Fibroblast of skin of right biceps (primary cell): ENCODE measurements at places on chromosomes 1 and 21.

DNA sequence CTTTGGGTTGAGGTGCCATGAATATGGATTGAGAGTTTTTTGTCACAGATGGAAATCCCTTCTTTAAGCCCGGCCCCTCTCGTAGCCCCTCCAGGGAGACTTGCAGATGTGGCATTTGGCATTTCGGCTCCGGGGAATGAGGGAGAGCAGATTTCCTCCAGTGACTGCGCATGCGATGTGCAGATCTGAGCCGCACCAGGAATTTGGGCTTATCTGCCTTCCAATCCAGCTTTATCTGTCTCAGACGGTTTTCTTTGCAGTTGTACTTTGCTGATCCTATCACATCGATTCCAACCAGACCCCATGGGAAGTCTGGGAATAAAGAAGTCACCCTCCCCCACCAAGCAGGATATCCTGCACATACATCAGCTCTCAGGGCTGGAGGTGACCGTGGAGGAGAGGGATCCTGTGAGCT, 11.7 kb downstream of the KIF26B start:
- peak; percentile 64 for DNase-seq

DNA sequence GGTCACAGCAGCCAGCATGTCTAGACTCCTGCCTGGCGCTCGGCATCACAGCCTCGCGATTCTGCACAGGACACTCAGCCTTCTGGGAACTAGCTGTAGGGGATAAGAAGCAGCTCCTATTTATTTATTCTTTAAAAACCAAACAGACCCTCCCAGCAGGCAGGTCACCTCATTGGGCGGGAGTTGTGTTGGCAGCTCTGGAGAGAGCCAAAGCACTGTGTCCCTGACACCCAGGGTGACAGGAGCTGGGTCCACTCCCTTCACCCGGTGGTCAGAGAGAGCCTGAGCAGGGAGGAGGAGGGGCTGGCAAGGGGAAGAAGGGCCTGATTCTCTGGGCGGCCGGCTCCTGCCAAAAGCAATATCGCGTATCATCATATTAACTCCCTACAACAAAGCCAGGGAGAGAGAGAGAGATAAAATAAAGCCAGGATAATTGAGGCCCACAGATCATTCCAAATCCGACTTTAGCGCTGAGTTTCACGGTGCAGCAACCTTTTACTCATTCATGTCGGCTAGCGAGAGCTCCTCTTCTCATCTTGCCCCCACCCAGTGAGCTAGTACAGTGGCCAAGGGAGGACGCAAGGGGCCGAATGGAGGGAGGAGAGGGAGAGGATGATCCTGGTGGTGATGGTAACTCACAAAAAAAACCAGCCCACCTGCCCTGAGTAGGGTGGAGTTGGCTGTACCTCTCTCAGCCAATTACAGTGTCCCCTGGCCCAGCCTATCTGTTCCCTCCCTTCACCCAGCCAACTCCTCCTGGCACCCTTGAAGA, 79.8 kb upstream of the IFFO2 start:
- no peak for DNase-seq

GRCh38 chr1:119440721-119441307, 25.9 kb downstream of the HSD3B2 start:
- no peak for DNase-seq

GRCh38 chr1:206834711-206835110, 30.7 kb upstream of the IL20 start:
- DNase-seq = peak; percentile 44

DNA sequence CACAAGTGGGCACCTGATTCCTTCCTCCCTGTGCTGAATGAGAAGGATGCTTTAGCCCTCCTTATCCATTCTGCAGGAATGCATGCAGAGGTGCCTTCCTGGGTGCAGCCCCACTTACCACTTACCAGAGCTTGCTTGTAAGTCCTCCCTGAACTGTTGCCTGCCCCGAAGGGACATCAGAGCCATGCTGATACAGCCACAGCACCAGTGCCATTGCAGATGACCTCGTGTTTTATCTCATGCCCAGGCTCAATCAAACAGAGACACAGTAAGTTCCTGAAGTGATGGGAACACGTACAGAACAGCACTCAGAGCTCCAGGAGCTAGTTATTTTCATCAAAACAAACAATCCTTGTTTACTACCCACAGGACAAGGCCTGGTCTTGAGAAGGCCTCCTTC, 81.9 kb downstream of the ATP1A1 start:
- no peak for DNase-seq

- DNase-seq = no peak
These were observed 3.1 kb downstream of the KCNA10 start for GRCh38 chr1:110515891-110516290.

DNA sequence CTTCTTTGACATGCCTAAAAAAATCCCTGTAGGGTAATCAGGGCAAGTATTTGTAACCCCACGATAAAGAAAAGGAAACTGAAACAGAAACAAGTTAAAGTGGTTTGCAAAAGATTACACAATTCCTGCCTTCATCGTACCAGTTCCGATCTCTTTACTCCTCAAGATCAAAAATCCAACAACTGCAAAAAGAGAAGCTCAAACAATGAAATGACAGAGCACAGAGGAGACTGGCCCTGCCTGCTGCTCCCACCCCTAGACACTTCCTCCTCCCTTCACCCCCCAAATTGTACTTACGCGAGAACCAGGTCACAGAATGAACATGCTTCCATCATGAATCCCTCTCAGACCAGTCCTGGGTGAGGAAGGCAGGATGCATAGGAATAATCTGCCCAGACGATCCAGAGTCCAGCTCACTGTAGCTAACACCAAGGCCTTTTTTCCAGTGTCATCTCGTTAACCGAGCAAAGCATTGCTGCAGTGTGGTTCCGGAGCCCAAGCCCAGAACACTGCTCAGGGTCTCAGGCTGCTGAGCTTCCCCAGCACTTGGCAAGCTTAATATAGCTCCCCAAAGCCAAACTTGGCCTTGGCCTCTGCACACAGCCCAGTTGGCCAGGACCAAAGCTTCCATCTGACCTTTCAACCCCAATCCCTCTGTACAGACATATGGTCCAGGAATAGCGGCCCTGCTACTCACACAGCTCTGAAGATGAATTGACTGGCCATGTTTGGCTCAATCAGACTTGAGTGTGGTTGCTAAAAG, 20.3 kb downstream of the RXRG start:
- no peak for DNase-seq

DNA sequence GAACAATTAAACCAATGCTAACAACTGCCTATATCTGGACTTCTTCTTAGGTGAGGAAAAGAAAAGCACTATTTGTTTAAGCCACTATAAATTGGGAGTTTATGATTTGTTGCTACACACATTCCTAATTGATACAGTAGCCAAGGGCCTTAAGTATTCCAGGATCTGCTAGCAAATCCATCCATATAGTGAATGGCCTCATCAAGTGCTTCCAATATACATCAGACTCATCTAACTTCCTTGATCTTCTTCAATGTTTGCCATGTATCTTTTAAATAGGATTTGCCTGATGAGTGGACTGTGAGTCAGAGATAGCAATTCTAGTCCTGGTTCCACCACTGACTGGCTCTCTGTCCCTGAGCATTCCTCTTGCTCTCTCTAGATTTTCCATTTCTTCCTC, 430.2 kb downstream of the OMA1 start:
- no peak for DNase-seq

GRCh38 chr1:161792740-161793139, 26.6 kb downstream of the ATF6 start:
- peak; percentile 84 for DNase-seq

DNA sequence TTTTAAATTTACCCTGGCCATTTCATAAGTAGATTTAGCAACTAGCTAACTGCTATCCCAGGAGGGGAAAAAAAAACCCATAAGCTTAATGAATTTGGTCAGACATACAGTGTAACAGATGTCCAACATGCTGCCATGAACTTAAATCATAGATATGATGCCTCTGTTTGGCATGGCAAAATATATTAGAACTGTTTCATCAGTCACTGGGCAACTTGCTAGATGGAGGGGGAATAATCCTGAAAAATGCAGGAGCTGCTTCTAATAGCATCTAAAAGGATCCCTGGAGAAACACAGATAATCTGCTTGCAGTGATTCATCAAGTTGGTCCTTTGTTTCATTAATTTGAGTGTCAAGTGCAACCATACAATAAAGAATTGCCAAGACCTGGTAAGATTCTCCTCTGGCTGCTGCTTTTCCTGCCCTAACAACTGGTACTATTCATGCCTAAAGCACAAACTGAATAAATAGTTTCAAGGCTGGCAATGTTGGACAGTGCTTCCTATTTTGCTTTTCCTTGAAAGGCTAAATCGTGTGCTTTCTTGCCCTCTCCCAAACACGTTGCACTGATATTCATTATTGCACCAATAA, 1.5 kb upstream of the ST6GALNAC5 start:
- peak; percentile 16 for DNase-seq

DNA sequence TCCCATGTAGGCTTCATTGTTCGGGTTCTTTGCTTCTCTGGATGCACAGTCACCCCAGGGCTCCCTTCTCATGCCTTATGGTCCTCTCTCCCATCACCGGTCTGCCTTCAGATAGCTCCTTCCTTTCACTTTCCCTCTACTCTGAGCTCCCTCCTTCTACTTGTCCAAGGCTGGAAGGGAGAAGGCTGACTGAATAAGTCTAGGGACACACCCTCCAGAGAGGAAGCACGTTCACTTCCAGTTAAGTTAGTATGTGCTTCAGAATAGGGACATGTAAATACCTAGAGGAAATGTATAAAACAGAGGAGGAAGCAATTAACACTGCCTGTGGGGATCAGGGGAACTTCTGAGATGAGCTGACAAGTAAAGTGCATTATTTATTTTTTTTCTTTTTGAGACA, 23.5 kb downstream of the CXADR start:
- DNase-seq = no peak

DNA sequence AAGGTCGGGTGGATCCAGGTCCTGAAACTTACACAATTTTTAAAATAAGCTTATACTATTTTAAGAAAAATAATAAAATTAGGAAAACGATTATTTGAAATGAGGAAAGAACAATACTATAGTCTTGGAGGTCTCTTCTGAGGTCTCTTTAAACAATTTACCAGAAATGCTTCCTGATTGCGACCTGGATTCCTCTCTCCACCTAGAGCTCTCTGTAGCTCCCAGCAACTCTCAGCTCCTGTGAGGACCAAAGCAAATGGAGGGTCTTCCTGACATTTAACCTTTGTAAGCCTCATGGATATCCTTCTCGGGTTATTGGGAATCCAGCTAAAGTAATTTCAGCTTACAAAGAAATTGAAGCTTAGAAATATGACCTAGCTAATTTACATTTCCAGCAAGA, 886 bp downstream of the BTBD8 start:
- no peak for DNase-seq

DNA sequence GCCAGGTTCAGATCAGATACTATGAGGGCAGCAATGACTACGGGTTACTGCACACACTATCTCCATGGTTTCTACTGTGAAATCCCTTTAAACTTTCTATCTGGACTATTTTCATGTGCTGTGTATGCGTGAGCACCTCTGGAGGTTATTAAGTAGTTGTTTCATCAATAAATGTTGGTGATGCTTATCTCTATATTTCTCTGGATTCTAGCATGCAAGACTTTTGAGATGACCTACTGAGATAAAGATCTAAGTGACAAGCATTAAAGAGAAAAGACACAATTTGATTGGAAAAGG, 194.0 kb downstream of the NRIP1 start:
- DNase-seq = no peak

DNA sequence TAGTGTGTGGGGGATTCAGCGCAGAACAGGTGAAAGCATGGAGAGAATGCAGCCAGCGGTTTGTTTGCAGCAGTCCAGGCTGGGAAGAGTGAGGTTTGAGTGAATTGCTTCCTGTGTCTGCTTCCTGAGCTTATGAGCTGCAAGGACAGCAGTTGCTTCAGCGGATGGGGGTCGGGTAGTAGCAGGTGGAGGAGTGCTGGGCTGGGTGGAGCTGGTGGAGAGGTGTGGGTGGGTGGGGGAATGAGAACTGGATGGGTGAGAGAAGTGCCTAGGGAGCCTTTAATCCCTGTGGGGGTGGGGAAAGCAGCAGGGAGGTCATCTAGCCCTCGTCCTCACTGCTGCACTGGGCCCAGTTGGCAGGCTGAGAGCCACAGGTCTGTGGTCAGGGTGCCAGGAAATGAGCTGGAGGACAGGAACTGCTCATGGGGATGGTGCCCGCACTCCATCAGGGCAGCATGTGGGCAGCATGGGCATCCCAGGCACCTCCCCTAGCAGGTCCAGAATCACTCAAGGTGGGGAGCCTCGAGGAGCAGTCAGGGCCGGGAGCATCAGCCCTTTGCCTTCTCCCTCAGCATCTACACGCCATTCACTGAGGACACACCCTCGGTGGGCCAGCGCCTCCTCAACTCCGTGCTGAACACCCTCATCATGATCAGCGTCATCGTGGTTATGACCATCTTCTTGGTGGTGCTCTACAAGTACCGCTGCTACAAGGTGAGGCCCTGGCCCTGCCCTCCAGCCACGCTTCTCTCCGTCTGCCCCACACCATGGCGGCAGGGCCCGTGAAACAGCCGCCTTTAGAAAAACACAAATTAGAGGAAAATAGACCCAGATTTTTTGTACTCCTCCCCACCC, 14.8 kb downstream of the PSEN2 start:
- DNase-seq = no peak

GRCh38 chr1:84876353-84876752, 16.7 kb downstream of the LPAR3 start:
- no peak for DNase-seq

- DNase-seq = no peak
These were observed 186.0 kb downstream of the PSMG1 start for GRCh38 chr21:38997051-38997842.

DNA sequence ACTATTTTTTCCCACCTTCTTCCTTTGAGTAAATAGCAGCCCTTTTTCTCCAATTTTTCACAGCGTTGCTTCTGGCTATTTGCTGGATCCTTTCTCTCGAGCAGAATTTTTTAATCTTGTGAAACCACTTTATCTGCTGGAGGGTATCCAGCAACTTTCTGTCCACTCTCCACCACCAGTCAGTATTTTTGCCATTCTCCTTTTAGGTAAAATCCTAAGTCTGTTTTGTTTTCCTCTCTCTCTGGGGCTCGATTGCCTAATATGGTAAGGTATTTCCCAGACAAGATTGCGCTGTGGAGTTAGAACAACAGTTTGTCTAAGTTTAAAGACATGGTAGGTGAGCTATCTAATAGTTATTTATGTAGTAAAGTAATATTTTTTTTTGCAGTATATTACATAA, 156.9 kb downstream of the PPP1R12B start:
- peak; percentile 77 for DNase-seq

GRCh38 chr1:9482403-9482802, 56.9 kb upstream of the SLC25A33 start:
- no peak for DNase-seq

- peak; percentile 84 for DNase-seq
These were observed 16.4 kb upstream of the CGN start for GRCh38 chr1:151494741-151495281.

- DNase-seq = no peak
These were observed 21.6 kb downstream of the ZNF684 start for GRCh38 chr1:40553017-40553416.
